ENCODE measurements at places on chromosomes 12 and 14. TPM values are rescaled to one million over a fixed set of nuclear protein-coding genes. Genes with fewer than 3 reads are reported as not detected.

Gene NELL2
- total RNA-seq = 233 TPM

Gene FOXA1
- not detected for total RNA-seq

Gene GLIPR1L1
- total RNA-seq = not detected

Gene VPS37B
- 22.8 TPM for total RNA-seq

Gene RDH12
- total RNA-seq = not detected

Gene TAS2R10
- total RNA-seq = 0.76 TPM

Gene INSM2
- total RNA-seq = not detected

Gene AKAP3
- total RNA-seq = 5.5 TPM

Gene SLC25A21
- not detected for total RNA-seq

Gene AMHR2
- not detected for total RNA-seq

Gene RAD9B
- total RNA-seq = 2.1 TPM

Gene AICDA
- total RNA-seq = not detected

Gene PPM1H
- total RNA-seq = 0.06 TPM

Gene DPY19L2
- total RNA-seq = 0.93 TPM

Gene PRKD1
- not detected for total RNA-seq

Gene SERPINA4
- total RNA-seq = not detected

Gene RGS6
- 0.32 TPM for total RNA-seq

Gene OR11H6
- total RNA-seq = not detected

Gene KCNC2
- total RNA-seq = not detected

Gene GALNT16
- 0.06 TPM for total RNA-seq

Gene TAS2R7
- total RNA-seq = not detected

Gene PRB2
- not detected for total RNA-seq

Gene RAB5B
- 112 TPM for total RNA-seq

Gene ARHGAP9
- 266 TPM for total RNA-seq

Gene PMEL
- total RNA-seq = not detected

Gene CLEC14A
- total RNA-seq = not detected

Gene SLCO1C1
- not detected for total RNA-seq

Gene SERPINA9
- total RNA-seq = not detected

Gene KLRC4
- not detected for total RNA-seq

Gene CCDC184
- total RNA-seq = 0.42 TPM

Gene ST8SIA1
- total RNA-seq = 52.2 TPM

Gene KLRC2
- not detected for total RNA-seq

Gene KCNJ8
- 0.25 TPM for total RNA-seq

Gene OAS2
- 77.4 TPM for total RNA-seq

Gene OTOGL
- not detected for total RNA-seq

Gene ATXN7L3B
- 45.1 TPM for total RNA-seq

All from CD4-positive, alpha-beta memory T cell (primary cell).